Effector memory CD4-positive, alpha-beta T cell (primary cell): ENCODE measurements at places on chromosomes 13 and 19.
A peak's percentile ranks its signal among the peaks of the same experiment; 100 is the strongest.

GRCh38 chr19:4130744-4131438 lies 7.0 kb upstream of the MAP2K2 start:
- no peak overlapping the region for H3K4me3 ChIP-seq
- DNase-seq: no peak
- H3K4me1 ChIP-seq: no peaks in the 10 kb centered on the region
- no peaks in the 10 kb centered on the region for H3K36me3 ChIP-seq
- H3K27me3 ChIP-seq: no peaks in the 10 kb centered on the region
- H3K27ac ChIP-seq: no peak overlapping the region

GRCh38 chr13:21043898-21044297 lies 17.5 kb downstream of the LATS2 start:
- no peak overlapping the region for H3K4me3 ChIP-seq
- H3K4me1 ChIP-seq: peaks cover 4% of the 10 kb centered on the region
- no peak for DNase-seq
- no peaks in the 10 kb centered on the region for H3K36me3 ChIP-seq
- no peak overlapping the region for H3K27ac ChIP-seq
- H3K27me3 ChIP-seq: no peaks in the 10 kb centered on the region

DNA sequence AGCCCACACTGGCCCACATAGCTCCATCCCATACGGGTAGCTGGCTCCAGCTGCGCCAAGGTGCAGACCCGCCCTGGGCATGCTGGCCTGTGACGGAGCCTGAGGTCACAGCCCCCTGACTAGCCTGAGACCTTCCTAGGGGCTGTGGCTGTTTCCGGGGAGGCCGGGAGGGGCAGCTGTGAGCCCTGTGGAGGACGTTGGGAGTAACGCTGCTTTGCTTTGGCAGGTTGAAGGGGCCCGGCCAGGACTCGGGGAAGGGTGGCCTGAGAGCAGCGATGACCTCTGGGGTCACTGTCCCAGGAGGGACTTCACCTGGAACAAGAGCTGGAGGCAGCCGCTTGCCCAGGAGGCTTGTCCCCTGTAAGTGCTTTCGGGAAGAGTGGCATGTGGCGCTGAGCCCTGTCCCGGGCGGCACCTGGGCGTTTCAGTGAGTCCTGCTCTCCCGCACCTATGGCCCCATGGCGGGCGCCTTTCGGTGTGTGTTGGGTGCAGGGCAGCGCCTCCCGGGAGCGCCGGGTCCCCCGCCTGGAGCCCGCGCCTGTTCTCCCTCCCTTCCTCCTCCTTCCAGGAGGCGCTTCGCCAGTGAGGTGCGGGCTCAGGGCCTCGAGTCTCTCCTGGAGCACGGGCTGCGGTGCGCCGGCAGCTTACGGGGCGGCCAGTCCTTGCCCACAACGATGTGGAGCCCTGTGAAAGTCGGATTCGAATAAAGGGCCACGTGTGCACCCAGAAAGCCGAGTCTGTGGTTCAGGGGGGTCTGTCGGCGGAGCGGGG lies 1.1 kb upstream of the FAM174C start:
- peaks cover 58% of the 10 kb centered on the region for H3K4me1 ChIP-seq
- H3K36me3 ChIP-seq: peaks cover 66% of the 10 kb centered on the region
- H3K27ac ChIP-seq: peak overlapping the region; percentile 86
- DNase-seq: no peak
- peak overlapping the region; percentile 47 for H3K4me3 ChIP-seq

DNA sequence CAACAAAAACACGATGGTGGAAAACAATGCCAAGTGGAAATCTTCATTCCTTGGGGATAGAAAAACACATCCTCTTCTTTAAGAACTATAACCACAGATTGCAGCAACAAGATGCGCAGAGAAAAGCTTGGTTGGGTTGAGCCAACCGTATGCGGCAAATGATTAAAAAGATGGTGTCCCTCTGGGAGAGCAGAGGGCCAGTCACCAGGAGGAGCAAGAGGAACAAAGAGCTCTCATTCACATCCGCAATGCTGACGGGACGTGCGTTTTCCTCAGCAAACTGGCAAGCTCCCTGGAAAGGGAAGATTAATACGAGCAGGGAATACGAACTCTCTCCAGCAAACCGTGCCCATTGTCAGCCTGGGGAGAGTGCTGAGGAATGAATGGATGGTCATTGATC lies 141.6 kb downstream of the KATNAL1 start:
- H3K27me3 ChIP-seq: no peaks in the 10 kb centered on the region
- no peaks in the 10 kb centered on the region for H3K36me3 ChIP-seq
- no peak overlapping the region for H3K27ac ChIP-seq
- no peaks in the 10 kb centered on the region for H3K4me1 ChIP-seq
- no peak overlapping the region for H3K4me3 ChIP-seq

GRCh38 chr13:28337166-28338005 lies 157.5 kb downstream of the FLT1 start:
- DNase-seq: no peak
- no peak overlapping the region for H3K27ac ChIP-seq
- H3K27me3 ChIP-seq: no peaks in the 10 kb centered on the region
- H3K36me3 ChIP-seq: no peaks in the 10 kb centered on the region
- no peak overlapping the region for H3K4me3 ChIP-seq

GRCh38 chr19:43651758-43652545 lies 12.3 kb upstream of the CADM4 start:
- H3K4me1 ChIP-seq: no peaks in the 10 kb centered on the region
- H3K27me3 ChIP-seq: no peaks in the 10 kb centered on the region
- no peak overlapping the region for H3K27ac ChIP-seq

- H3K4me1 ChIP-seq: no peaks in the 10 kb centered on the region
- H3K4me3 ChIP-seq: peak within 1 kb of the TSS; percentile 97
- H3K27ac ChIP-seq: peak within 1 kb of the TSS; percentile 70
- DNase-seq: peak; percentile 66
Measured at GRCh38 chr19:44212250-44212865, at the start of gene ZNF227. TSS of gene ZNF227 (plus strand) at chr19:44212532. CDS start at chr19:44217793, 5,261 bp downstream.

GRCh38 chr13:100128838-100129237 lies 39.9 kb downstream of the PCCA start:
- DNase-seq: no peak
- H3K27me3 ChIP-seq: no peaks in the 10 kb centered on the region
- no peak overlapping the region for H3K27ac ChIP-seq
- H3K4me3 ChIP-seq: no peak overlapping the region
